ENCODE measurements at places on chromosomes 7 and 10. TPM values are rescaled to one million over a fixed set of nuclear protein-coding genes. Genes with fewer than 3 reads are reported as not detected.

CNPY1 gene
- total RNA-seq: not detected

HOXA13 gene
- total RNA-seq: 1.4 TPM

ZNF804B gene
- total RNA-seq: not detected

SPAM1 gene
- not detected for total RNA-seq

TLX1 gene
- not detected for total RNA-seq

ZNF425 gene
- 3.1 TPM for total RNA-seq

Measured in M059J (cell line).